ENCODE measurements at places on chromosomes 16 and 17.

- DNase-seq, result peak; percentile 41
Observed at GRCh38 chr16:4212934-4213296, 29.0 kb downstream of the SRL start.

- no peak for DNase-seq
Observed at GRCh38 chr16:49148410-49148809, 133.2 kb downstream of the CBLN1 start.

GRCh38 chr17:50831471-50831928, 3.9 kb upstream of the WFIKKN2 start:
- DNase-seq, result no peak

DNA sequence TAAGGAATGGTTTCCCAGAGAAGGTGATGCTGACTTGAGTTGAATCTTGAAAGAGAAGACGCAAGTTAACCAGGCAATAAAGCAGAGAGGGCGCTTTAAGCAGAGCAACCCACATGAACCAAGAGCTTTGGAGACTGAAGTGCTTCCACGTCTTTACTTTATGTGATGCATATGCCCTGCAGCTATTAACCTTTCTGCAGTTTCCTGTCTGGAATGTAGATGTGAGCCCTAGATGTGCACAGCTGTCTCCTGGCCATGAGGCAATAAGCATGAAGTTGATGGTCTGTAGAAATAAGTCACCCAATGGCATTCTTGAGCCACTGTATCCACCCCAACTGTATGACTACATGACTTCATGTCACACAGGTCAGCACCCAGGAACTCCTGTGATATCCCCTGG, 5.7 kb upstream of the CHST4 start:
- DNase-seq, result no peak

DNA sequence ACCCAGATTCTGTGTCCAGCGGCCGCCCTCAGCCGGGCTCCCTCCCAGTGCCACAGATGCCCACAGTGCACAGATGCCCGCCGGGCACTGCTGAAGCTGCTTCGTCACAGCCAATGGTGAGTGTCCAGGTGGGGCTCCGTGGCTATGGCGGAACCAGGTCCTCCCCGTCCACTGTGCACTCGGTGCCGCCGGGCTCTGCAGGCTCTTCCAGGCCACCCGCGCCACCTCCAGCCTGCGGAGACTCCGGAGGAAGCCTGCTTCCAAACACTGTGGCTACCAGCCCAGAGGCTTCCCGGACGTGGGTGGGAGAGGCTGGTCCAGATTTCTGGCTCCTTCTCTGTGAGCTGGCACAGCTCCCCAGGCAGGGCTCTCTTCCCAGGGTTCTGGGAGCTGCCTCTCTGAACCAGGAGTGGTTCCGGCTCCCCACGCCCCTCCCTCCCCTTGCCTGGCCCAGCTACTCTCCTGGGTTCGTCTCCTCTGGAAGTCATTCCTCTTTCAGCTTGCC, 2.8 kb upstream of the PYCR1 start:
- DNase-seq, result no peak

DNA sequence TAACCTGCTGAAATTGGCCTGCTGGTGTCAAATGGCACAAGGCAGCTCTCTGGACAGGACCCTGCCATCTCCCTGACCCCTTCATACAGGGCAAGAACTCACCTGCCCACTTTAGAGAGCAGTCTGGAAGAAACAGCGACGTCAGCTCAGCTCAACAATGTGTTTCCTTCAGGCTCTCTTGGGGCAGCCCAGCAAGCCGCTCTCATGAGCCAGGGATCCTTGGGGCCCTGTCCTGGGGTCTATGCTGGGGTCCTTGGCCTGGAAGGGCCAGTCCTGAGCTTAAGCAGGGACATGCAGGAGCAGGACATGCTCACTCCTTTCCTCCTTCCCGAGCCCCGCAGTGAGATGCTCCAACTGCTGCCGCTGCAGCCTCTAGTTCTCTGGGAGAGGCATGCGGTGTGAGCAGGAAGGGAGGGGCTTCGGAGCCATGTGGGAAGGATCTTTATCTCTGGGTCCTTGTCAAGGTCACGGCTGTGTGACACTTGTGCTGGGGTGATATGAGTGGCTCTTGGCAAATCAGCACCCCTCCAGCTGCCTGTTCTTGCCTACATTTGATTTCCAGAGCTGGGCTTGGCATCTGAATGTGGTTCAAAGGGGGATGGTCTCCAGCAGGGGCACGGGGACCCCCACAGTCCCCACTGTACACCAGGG, 3.4 kb downstream of the C1QTNF1 start:
- no peak for DNase-seq

- no peak for DNase-seq
Observed at GRCh38 chr17:63760771-63761539, 12.4 kb downstream of the CCDC47 start.

DNA sequence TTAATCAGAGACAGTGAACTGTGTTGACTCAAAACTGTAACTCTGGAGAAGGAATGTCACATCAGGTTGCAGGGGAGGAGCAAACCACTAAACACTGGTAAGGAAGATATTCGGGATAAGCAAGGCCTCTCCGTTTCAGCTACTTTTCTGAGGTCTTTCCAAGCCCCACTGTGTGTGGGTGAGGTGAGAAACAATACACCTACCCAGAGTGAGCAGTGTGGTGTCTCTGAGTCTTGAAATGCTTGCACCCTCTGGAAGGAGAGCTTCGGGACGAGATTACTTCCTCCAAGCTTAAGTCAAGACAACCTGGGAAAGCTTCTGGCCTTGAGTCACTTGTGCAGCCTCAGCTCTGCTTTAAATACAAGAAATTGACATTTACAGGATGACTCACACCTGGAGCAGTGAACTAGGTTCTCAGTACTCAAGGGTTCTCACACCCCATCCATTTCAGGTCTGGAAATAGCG, 2.5 kb upstream of the MAP3K14 start:
- DNase-seq, result peak; percentile 89

DNA sequence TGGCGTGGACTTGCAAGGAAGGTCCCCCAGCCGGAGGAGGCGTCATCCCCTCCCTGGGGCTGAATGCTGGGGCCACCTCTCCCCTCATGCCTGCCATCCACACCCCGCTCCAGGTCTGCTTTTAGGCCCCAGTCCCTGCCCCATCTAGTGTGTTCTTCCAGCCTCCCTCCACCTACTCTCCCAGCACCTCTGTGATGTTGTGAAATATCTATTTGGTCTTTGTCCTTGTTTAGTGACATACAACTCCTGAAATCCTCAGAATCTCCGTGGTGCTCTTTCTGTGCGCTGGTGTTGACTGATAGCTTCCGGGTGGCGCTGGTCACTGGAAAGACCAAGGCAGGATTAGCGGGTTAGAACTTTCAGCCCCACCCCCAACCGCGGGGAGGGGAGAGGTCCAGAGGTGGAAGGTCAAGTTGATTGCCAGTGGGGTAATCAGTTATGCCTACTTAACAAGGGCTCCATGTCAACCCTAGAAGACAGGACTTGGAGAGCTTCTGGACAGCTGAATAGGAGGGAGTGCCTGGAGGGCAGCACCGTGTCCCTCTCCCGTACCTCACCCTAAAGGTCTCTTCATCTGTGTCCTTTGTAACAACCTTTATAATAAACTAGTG, 10.1 kb downstream of the TBC1D24 start:
- no peak for DNase-seq

DNA sequence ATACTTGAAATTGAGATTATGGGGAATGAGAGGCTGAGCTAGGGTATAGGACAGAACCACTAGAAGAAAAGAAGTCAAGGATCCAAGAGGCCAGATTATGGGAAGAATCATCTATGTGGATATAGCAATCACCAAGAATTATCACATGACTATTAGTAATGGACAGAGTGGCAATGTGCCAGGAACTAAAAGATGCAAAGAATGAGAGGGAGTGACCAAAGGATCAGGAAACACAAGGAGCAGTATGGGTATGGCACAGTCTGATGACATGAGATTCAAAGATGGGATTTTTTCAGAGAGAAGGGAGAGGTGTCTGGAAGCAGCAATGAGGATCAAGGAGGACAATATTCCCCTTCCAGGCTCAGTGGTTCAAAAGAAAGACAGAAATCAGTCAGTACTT, 212.2 kb downstream of the AATF start:
- peak; percentile 50 for DNase-seq

DNA sequence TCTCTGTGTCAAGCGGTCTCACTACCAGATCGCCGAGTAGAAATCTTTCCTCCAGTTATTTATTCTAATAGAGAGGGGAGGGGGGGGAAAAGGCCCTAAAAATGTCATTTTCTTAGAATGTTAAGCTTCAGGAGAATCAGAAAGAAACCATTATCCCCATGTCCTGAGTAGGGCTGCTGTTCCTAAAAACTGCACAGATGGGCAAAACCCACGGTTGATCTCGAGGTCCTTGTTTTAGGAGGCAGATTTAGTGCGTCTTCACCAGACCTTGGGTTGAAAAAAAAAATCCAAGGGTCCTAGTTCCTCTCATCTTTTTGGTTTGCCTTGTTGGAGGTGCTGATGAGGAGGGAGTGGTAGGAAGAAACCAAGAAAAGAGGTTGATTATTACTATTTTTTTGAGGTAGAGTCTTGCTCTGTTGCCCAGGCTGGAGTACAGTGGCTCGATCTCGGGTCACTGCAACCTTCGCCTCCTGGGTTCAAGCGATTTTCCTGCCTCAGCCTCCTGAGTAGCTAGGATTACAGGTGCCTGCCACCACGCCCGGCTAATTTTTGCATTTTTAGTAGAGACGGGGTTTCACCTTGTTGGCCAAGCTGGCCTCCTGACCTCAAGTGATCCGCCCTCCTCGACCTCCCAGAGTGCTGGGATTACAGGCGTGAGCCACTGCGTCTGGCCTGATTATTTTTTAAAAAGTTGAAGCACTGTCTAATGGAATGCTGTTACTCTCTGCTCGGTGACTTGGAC, 1.4 kb downstream of the CBFB start:
- no peak for DNase-seq

DNA sequence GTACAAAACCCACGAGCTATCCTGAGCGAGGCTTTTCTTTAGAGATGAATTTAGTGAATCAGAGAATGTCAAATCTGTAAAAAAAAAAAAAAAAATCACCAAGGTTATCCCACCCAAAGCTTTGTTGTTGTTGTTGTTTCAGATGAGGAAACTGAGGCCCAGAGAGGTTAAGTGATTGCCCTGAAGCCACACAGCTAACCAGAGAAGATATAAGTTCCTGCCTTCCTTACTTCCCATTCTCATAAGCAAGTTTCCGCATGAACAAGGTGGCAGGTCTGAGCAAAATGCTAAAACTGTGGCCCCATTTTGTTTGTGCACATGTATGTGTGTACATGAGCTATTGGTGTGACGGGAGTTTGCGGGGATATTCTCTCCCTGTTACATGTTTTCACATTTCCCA, 352.1 kb upstream of the ZFHX3 start:
- DNase-seq, result no peak

DNA sequence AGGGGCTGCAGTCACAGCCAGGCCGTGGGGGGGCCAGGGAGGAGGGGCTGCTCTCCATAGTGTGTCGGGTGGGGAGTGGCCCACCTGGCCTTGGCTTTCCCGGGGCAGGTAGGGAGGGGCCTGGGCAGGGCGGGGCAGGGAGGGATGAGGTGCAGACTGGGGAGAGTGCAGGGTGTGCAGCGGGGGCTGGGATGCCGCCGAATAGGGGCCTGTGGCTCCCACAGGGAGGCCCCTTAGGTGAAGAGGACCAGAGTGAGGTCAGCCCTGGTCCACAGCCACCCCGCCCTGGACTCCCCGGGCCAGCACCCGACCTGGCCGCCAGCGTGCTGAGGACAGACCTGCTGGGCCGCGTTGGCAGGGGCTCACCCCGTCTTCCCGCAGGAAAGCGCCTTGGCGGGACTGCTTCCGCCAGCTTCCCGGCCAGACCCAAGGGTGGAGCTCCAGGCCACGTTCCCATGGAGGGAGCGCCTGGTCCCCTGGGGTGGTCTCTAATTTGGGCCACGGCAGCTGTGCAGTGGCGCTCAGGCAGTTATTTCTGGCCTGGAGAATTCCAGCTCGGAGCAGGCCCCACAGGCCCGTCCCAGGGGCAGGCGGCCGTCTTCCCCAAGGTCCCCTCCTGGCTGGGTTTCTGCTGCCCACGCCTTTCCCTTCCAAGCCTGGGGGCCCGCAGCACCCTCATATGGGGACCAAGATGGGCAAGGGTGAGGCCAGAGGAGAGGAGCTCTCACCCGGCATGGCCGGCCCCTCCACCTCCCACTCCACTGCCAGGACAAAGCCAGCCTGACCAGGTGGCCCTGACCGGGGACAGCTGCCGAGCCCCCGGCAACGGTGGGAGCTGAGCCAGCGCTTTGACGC, 27.9 kb downstream of the CACNA1H start:
- DNase-seq, result no peak

DNA sequence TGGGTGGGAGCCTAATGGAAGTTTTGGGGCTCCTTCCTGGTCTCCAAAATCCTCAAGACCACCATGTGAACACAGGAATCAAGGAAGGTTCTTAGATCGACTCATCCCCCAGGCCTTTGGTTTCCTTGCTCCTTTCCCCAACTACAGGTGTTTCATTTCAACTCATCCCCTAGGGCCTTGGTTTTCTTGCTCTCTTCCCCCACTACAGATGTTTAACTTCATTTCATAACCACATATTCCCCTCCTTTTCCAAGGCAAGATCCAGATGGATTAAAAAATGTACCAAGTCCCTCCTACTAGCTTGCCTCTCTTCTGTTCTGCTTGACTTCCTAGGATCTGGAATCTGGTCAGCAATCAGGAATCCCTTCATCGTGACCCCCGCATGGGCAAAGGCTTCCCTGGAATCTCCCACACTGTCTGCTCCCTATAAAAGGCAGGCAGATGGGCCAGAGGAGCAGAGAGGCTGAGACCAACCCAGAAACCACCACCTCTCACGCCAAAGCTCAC, at the start of gene CCL11:
Gene CCL11 (plus strand): TSS at position 457 of the 507 bp plus-strand sequence. CDS start 67 bp downstream, outside the sequence.
- DNase-seq, result no peak

GRCh38 chr17:5203908-5204294, 12.2 kb upstream of the ZNF594 start:
- peak; percentile 41 for DNase-seq

- DNase-seq, result no peak
Observed at GRCh38 chr16:11370084-11370931, 25.0 kb downstream of the RMI2 start.

DNA sequence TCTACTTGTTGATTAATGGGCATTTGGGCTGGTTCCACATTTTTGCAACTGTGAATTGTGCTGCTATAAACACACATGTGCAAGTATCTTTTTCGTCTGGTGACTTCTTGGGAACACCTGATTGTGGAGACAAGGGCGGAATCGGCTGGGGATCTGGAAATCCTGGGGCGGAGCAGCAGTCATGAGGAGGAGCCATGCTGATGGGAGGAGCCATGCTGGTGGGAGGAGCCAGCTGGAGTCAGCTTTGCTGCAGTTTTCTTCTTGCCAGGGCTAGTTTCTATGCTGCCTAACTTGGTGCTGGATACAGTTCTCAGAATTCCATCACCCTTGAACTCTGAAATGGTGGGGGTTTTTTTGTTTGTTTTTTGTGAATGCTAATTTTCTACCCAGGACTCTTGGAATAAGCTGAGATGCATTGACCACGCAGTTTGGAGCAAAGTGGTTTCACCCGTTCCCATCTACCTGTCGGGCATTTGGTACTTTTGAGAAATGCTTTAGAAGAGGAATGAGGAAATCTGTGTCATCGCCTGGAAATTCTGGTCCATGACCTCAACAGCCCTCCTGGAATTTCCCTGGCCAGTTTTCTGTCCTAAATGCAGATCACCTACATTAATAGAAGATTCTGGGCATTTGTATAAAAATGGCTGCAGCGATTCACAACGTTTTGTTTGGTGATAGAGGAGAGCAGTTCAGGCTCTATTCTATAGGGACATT, 217.4 kb upstream of the ZFHX3 start:
- no peak for DNase-seq

- DNase-seq, result peak; percentile 36
Observed at GRCh38 chr17:64443086-64443760, 5.7 kb upstream of the MILR1 start.

Data from HT1080 (cell line).